Chondrocyte (in vitro differentiated cells): ENCODE measurements at places on chromosomes 6 and 20.

GRCh38 chr20:5835321-5835821 is 85.2 kb downstream of the SHLD1 start:
- DNase-seq: no peak

DNA sequence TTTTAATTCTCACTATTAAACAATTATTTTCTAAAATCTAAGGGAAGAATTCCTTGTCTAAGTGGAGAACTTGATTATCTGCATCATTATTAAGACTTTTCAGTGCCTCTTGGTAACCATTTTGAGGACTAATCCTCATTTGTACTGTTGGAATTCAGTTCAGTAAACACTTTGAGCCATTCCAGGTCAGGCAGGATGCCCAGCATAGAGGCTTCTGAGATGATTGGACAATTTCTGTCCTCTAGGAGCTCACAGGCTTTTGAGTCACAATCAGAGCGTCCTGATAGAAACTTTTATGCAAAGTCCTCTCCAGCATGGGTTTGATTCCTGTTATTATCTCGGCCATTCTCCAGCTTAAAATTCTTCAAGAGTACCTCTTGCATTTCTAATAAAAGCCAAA is 1304.6 kb downstream of the EPHA7 start:
- DNase-seq: no peak

DNA sequence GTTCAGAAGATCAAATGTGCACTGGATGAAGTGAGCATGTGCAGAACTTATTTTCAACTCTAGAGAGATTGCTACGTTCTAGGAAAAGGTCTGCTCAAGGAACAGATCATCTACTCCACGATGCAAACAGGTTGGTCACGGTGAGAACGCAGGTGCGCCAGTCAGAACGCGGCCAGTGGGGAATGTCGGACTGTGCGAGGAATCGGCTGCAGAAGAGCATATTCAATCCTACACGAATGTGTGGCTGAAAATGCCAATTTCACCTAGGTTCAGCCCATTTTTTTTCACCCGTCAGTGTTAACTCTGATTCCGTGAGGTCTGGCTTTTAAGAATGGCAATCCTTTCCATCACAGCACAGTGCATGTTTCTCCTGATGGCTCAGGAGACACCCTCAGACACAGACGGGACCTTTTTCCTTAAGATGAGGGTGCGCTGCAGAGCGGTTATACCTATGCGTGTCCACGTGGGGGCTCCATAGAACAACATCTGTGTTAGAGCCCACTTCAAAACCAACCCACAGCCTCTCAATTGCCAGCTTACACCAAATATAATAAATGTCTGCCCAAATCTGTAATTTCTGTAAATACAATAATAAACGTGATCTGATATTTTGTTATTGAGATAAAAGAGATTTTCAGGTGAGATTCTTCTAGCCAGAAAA is 250.4 kb downstream of the FOXA2 start:
- DNase-seq: no peak

- no peak for DNase-seq
These were observed 31.2 kb downstream of the RREB1 start for GRCh38 chr6:7138921-7139358.

- no peak for DNase-seq
These were observed 17.4 kb upstream of the DACT2 start for GRCh38 chr6:168336967-168337366.
